ENCODE measurements at places on chromosomes 6 and 20.
A peak's percentile ranks its signal among the peaks of the same experiment; 100 is the strongest.

GRCh38 chr6:81722506-81723223 lies 29.8 kb downstream of the TENT5A start:
- ATAC-seq: no peak

DNA sequence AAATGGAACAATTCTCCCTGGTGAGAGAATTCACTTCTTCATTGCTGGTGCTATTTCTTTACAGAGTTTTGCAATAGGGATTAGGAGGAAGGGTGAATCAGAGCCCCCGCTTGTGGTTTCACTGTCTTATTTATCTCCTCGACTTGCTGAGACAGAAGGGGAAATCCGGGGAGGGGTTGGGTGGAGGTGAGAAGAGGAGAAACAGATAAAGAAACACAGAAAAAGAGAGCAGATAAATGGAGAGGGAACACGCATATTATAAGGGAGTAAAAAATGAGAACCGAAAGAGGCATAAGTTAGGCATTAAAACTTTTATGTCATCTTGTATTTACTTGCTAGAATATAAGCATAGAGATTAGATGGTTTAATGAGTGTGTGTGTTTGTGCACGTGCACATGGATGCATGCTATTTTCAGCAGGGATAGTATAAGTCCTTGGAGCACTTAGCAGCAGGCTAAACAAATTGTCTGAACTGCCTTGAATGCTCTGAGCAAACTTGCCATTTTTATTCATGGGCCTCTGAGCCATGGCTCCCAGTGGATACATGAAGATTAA lies 105.0 kb downstream of the OLIG3 start:
- no peak for ATAC-seq

DNA sequence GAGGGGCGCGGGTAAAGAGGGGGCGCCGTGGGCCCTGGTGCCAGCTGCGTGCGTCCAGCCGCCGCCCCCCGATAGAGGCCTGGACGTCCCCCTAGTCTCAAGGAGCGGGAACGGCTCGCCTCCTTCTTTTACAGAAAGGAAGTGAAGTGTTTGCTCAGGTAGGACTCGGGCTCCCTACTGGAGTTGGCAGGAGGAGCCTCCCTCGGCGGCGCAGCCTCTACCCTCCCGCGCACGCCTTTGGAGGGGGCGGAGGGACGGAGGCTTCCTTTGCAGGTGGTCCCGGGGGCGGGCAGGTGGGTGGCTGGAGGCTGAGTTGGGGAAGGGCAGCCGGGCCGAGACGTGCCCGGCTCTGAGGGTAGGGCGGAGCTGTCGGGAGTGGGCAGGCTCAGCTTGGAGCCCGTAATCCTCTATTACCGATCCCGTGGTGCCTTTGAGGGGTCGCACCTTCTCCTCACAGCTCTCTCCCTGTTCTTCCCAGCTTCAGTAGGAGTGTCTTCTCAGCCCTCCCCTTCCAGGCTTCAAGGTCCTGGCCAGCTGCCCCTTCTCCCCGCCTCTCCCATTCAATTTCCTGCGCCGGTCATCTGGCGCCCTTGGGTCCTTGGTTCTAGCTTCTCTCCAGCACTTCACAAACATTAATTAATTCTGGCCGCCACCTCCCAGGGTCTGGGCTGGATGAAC lies 728 bp downstream of the ITPR3 start:
- no peak for ATAC-seq

- ATAC-seq: no peak
Observed at GRCh38 chr6:74093361-74093760, 397.4 kb downstream of the CD109 start.

GRCh38 chr6:23388086-23388783 lies 737.8 kb upstream of the NRSN1 start:
- ATAC-seq: no peak

- 0 out of 3 replicates have a peak, but pooled peaks have one; percentile 38 for ATAC-seq
Observed at GRCh38 chr20:36273414-36274180, 32.5 kb upstream of the DLGAP4 start.

DNA sequence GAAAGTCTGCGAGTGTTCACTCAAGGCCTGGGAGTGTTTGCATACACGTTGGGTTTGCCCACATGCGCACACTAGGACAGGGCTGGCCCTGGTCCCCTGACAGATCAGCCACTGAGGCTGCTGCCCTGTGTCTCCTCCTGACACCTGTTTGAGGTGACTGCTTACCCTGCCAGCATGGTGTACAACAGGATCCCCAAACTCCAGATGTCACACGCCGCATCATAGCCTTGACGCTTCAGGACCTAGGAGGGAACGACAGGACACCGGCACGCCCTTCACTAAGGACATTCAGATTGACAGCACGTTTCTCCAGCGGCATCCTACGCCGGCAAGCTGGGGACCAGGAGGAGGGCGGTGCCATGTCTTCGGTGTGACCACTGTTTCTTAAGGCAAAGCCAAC lies 37.0 kb upstream of the MPC1 start:
- no peak for ATAC-seq

DNA sequence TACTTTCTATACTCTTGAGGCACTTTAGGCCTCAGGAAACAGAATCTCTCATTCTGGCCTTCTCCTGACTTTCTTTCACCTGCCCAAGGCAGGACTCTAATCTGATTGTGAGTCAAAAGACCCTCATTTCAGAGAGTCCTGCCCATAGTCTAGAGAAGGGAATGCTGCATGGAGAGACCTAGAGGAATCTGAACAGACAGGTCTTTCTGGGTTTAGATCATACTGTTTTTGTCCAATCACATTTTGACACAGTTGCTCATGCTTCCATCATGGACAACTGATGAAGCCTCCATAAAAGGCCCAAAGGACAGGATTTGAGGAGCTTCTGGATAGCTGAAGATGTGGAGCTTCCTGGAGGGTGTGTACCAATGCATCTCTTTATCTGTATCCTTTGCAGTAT lies 48.1 kb upstream of the BTBD3 start:
- no peak for ATAC-seq

All from SK-N-SH treated with all-trans-retinoic acid at 6 μM for 48 hours (cell line).